ENCODE measurements at places on chromosomes 13 and 19.

DNA sequence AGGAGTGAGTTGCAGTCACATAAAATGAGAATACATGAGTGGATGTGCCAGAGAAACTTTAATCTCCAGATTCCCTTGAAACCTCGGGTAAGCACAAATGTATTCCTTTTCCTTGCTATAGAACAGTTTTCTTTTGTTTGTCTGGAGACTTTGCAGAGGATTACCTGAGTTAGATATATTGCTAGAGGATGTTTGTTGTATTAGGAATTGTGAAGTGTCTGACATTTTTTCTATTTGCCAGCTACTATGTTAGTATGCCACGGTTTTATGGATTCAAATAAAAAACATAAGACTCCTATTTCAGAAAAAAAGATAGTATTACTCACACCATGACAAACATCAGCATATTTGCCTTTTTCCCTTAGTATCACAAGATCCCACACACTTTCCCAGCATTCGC is 844.9 kb upstream of the SLITRK5 start:
- no peak for DNase-seq

- DNase-seq, result no peak
Measured at GRCh38 chr13:32284927-32285632, 30.1 kb downstream of the ZAR1L start.

DNA sequence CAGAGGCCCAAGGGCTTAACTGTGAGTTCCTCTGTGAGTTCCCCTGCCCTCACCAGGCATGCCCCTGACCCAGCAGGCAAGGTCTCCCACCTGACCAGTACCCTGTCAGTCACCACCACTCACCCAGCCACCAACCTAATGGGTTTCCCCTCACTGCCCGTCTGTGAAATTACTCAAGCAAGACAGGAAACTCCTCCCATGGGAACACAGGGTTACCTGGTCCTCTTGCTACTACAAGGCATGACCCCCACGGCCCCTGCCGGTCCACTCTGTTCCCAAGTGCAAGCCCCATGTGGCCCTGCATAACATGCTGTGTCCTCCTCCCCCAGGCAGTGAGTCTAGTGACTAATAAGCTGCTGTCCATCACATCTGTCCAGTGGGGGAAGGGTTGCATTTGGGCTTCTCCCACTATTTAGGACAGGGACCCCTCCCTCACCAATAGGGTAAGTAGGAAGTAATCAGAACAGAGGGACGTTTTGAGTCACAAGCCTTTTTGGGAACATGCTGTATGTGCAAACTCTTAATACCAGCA is 8.0 kb upstream of the DHRS12 start:
- DNase-seq, result no peak

DNA sequence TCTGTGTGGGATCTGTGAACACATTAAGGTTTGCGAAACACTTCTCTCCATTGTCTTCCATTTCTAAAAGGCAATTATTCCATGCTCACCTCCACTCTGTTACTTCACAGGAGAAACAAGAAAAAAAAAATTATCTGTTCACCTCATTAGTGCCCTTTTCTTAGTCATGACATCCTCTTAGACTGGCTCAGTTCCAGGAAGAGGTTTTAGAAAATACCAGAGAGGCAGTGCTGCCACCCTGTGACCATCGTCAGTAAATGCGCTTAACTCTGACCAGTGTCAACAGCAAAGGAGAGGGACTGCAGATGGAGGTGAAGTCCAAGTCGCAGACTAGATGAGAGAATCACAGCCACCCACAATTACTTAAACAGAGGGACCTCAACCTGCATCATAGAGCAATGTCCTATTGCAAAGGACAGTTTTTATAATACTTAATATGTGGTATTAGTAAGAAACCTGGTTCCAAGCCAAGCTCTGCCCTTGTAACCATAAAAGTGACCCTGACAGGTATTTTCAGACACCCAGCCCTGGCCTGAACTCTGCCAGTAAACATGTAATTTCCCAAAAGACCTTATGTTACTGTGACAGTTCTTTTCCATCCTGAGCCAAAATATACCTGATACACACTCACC is 19.4 kb downstream of the CEACAM21 start:
- DNase-seq, result peak; percentile 50

DNA sequence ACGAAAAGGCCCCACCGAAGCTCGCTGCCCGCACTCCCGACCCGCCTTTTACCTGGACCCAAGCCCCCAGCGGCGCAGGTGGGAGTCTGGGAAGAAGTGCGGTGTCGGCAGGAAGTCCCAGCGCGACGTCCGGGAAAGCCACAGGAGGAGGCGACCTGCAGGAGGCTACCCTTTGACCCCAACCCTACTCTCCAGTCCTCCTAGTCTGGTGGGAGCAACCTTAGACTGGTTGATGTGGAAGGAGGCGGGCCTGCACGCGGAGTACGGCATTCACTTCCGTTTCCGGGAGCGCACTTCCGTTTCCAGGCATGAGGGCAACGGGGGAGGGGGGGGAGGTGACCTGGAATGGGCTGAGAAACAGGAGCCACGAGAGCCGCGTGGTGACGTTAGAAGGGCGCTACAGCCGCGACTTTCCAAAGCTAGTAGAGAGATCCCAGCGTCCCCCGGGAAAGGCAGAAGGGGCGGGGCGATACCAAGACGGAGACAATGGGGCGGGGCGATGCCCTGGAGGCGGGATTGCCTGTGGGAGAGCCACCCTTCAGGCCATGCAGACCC is 28.5 kb downstream of the ZNF266 start:
- peak; percentile 58 for DNase-seq

- peak; percentile 69 for DNase-seq
Measured at GRCh38 chr13:100588331-100589177, at the start of gene GGACT. GGACT (minus strand) TSS chr13:100588789; CDS start chr13:100532591, 56,198 bp downstream.

GRCh38 chr13:48478391-48478790 is 54.5 kb downstream of the RCBTB2 start:
- no peak for DNase-seq

- no peak for DNase-seq
Measured at GRCh38 chr13:111993691-111994090, 73.3 kb upstream of the SOX1 start.

GRCh38 chr19:38682872-38683392 is 35.5 kb downstream of the ACTN4 start:
- no peak for DNase-seq

GRCh38 chr13:110965038-110965754 is 50.3 kb upstream of the ANKRD10 start:
- DNase-seq, result peak; percentile 7

DNA sequence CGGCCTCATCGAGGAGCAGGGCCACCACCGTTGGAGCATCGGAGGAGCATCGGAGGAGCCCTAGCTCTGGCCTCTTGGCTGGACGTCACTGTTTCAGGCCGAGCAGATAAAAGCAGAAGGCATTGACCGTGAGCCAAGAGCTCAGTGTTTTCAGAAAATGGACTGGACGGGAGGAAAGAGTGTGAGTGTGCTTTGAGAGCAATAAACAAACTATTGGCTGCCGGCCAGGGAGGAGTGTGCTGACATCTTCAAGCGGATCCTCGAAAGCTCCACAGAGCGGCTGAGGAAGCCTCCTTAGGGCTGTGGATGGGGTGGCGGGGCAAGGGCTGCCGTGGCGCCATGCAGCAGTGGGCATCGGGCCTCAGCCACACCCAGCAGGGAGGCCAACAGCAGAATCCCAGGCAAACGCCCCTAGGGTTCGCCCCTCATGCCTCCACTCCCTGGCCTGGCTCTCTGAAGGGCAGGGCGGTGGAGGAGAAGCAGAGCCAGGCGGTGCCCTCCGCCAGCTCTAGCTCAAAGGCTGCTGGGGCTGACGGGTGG is 41.8 kb downstream of the IRS2 start:
- no peak for DNase-seq

DNA sequence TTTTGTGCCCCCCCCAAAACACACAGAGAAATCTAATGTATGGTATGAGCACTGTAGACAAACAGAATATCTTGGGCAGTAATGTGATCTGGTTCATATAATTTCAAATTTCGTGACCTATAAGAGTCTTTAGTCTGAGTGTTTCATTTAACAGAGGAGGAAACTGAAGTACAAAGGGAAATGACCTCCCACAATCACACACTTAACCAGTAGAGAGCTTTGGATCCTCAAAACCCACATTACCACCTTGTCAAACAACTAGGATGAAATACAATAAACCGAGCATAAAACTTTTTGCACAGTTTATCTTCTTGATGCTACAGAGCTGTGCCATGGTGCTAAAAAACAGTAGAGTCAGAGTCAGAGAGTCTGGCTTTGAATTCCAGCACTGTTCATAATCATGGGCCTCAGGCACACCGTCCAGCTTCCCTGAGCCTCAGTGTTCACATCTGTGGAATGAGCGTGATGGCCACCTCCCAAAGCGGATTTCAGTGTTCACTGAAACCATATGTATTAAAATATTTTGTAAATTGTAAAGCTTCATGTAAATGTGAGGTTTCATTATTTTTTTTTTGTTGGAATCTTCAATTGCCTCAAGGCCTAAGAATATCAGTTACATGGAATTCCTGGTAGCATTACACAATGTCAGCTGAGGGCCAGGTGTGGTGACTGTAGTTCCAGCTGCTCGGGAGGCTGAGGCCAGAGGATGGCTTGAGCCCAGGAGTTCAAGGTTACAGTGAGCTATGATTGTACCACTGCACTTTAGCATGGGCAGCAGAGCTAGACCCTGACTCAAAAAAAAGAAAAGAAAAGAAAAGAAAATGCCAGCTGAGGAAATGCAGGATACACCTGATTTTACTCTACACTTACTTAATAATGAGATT is 126.4 kb upstream of the FRY start:
- DNase-seq, result no peak

DNA sequence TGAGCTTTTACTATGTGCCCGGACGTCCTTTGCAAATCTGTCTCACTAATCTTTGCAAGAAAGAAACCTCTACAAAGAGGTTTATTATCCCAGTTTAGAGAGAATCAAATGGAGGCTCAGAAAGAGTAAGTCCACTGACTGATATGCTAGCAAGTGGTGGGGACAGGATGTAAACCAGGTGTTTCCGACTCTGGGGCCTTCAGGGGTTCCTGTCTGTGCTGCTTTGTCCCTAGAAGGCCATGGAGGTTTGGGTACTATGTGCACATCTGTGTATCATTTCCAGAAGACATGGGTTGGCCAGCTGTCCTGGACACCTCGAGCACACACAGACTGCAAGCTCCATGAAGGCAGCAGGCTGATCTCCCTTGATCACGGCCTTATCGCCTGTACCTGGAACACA is 1.2 kb upstream of the KPTN start:
- no peak for DNase-seq

DNA sequence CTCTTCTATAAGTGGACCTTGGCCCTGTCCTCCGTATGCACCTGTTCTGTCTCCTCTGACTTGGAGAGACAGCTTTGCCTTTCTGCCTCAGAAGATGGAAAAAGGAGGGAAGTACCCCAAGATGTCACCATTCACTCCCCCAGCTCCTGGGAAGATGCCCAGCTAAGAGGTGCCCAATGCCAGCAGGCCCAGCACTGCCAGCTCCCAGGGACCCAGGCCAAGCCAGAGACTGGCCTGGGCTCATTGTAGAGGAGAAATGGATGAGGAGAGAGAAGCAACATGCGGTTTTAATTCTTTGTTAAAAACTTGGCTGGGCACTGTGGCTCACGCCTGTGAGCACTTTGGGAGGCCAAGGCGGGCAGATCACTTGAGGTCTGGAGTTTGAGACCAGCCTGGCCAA is 111.5 kb upstream of the ZNF507 start:
- DNase-seq, result no peak

DNA sequence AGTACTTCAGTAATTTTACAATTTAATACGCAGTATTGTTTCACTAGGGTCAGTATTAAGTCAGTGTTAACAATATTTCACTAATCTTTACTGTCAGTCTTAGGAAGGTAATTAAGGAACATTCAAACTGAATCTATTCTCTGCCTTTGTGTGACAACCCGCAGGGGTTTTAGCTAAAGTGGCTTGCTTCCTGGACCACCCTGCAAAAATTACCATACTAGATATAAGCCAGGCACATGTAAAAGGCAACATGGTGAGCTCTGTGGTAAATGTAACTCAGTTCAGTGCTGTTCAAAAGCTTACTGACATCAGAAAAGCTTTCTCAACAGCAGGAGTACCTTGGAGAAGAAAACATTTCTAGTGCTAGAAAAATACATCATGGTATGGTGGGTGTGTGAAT is 116.7 kb downstream of the FREM2 start:
- DNase-seq, result no peak

DNA sequence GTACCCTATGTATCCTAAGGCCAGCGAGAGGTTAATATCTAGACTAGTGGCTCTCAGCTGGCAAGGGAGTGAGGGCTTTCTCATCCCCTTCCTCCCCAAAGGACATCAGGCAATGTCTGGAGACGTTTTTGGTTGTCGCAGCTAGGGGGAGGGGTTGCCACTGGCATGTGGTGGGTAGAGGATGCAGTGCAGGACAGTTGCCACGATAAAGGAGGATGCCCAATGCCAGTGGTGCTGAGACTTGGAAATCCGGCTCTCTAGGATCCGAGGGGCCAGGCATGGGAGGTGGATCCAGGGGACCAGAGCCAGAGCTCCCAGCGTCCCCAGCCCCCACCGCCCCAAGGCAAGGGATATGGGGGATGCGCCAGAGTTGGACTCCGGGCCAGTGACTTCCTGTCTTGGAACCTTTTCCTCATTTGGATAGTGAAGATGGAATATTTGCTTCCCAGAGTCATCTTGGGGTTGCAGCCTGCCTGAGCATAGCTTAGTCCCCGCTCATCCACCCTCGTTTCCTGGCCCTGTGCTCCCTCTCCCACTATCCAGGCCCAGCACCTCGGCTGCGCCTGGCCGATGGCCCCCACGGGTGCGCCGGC is 4.9 kb downstream of the SSC5D start:
- DNase-seq, result no peak

- DNase-seq, result no peak
Measured at GRCh38 chr13:33441015-33441414, 155.5 kb upstream of the STARD13 start.

DNA sequence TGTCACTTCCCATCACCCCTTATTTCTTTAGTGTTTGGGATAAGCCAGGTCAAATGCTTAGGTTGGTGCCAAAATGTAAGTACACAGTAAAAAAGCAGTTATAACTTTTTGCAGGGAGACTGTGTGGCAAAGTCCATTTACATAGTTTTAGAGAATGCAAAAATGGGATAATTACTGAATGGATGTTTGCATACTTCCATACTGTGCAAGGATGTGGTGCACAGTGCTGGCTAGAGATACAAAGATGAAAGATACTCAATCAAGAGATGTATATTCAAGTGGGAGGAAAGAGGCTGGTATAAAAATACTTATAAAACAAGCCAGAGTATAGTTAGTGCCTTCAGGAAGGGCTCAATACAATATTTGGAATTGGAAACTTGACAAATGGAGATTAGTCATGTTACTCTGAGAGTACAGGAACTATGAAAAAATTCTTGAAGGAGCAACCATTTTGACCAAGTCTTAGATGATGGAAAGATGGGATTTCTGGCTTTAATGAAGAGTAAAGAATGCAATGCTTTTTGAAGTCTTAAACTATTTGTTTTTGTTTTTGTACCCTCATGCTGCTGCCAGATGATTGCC is 8.0 kb downstream of the PDS5B start:
- DNase-seq, result no peak

DNA sequence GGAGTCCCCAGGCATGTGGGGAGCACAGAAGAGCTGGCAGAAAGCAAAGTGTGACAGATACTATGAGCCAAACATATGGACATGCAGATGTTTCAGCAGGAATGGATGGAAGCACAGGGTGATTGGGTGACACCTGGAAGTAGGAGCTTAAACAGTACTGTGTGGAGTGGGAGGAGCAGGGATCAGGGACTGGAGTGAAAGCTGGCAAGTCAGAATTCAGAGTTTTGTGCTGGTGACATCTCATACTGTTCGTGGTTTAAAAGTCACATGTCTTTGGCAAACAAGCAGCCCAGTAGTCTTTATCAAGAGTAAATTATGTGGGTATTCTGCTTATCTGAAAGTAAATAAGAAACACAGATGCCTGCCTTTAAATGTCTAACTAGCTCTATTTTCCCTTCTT is 408.2 kb downstream of the COG6 start:
- DNase-seq, result no peak
